Activated T-helper 2 cell treated with anti-CD3 and anti-CD28 coated beads, Interferon-gamma antibody, Interleukin-2, Interleukin-4, amounts not matched to agents 10 μg/mL and 5 μg/mL and 100 μg/mL, durations not matched to agents 14 hours and 24 hours and 36 hours (primary cell): ENCODE measurements at places on chromosomes 12 and 14.

DNA sequence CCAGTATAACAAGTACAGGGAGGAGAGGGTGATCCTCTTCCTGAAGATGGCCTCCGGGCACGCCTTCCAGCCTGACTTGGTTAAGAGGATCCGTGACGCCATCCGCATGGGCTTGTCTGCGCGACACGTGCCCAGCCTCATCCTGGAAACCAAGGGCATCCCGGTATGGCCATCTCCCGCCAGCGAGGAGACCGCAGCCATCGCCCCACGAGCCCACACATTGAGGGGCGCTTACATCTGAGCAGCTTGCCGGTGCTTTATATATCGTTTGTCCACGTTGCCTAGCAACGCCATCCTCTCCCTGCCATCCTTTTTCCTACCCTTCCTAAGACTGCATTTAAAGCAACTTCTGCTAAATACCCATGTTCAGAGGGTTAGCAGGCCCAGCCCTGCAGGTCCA, 71.5 kb downstream of the AACS start:
- no peak for DNase-seq

DNA sequence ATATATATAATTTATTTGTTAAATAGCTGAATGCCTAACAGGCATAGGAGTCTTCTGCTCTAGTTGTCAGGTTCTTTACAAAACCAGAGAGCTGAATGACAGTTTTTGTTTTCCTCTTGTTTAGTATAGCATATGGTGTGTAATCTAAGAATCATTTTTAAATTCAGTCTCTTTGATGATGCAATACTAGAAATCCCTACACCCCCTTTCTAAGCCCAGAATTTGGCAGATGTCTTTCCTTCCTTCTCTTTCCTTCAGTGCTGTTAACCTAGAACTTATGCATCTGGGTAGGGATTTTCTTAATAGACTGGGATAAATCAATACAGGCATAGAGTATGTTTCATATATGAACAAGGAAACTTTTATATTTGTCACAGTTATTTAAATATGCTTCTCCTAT, 198.1 kb downstream of the KCNH5 start:
- no peak for DNase-seq

GRCh38 chr12:10497602-10498001, 8.1 kb upstream of the EIF2S3B start:
- DNase-seq = no peak

- no peak for DNase-seq
Measured at GRCh38 chr12:49609059-49609874, 3.8 kb upstream of the FAM186B start.

DNA sequence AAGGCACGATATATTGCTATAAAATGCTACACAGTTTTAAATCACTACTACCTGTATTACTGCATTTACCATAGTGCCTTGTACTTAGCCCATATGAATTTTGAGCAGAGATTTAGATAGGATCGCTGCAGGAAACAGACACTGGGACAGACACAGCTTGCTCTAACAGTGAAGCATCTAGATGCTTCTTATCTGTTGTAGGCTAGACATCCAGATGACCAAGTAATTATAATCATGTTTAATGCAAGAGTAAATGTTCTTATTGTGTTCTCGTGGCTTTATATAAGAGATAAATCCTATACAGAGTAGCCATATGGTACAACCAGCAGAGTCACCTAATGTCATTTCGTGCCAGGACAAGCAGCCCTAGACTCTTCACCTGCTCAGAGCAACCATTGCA, 92.8 kb downstream of the ASCL1 start:
- DNase-seq = no peak

DNA sequence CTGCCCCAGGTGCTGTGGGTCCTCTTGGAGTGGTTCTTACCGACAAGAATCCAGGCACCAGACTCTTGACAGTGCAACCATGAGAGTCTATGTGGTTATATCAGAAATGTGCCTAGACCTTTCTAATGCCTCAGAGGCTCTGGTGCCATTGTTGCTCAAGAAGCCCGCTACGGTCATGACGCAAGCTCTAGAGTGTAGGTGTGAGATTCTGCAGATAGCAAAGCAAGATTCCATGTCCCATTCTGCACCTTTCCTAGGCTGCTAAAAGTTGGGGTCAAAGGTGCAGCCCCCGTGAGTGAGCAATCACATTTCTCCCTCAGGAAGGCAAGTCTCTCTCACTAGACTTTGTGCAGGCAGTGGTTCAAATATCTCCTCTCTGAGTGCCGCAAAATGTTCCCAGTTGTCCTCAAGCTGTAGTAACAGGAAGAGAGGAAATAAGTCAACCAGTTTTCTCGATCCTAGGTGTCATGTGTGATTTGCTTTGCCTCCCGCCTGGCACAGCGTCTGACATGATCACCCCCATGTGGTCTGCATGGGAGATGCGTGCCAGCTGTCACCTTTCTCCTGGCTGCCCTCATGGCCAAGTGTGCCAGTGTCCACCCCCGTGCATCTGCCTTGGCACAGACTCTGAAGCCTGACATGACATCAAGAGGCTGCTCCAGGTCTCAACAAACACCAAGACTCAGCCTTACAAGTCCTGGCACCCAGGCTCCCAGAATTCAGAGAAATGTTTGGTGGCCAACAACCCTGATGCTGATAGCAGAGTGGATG, 122.5 kb upstream of the COCH start:
- DNase-seq = no peak
